ENCODE measurements at places on chromosomes 11 and 22. TPM values are rescaled to one million over a fixed set of nuclear protein-coding genes. Genes with fewer than 3 reads are reported as not detected.

The C11orf91 gene
- polyA plus RNA-seq = not detected

The BCO2 gene
- polyA plus RNA-seq = 6.3 TPM

The OR4A16 gene
- polyA plus RNA-seq = not detected

The OR5B21 gene
- polyA plus RNA-seq = not detected

The CNGA4 gene
- 0.42 TPM for polyA plus RNA-seq

The RAB6A gene
- 113 TPM for polyA plus RNA-seq

GRCh38 chr11:121385688-121386087 lies 66.4 kb upstream of the SORL1 start:
- DNase-seq = no peak

GRCh38 chr11:9001736-9002135 lies 2.1 kb downstream of the NRIP3 start:
- DNase-seq = no peak

DNA sequence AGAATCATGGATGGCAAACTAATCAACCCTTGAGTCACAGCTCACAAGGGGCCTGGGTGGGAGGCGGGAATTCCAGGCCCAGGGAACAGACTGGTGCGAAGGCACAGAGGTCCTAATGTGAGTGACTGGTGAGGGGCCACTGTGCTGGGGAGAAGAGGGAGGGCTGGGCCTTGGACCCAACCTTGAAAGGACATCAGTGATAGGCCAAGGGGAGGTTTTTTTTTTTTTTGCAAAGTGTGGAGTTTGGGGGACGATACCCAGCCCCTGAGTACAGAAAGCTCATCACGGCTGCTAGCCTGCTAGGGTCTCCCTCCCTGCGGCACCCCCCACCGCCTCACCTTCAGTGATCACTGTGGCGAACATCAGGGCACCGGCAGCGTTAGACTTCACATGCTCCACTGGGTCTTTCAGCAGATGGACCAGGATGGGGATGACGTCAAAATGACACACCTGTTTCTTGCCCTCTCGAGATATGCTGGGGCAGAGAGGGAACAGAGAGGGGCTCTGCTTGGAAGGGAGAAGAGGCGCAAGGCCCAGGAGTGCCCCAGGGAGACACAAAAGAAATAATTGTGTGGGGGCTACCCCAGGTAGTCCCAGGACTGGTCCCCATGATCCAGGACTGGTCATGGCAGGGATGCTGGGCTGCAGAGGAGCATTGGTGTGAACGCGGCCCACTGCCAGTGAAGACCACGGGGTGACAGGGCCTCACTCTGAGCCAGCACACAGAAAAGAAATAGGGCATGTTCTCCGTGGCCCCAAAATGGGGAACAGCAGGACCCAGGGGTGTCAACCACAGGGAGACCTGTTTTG lies 8.6 kb upstream of the GNAZ start:
- no peak for DNase-seq

- no peak for DNase-seq
These were observed 399.6 kb downstream of the TMEM135 start for GRCh38 chr11:87437133-87437843.

- DNase-seq = no peak
These were observed 10.0 kb downstream of the KCNA4 start for GRCh38 chr11:30006876-30007275.

- no peak for DNase-seq
These were observed 131.1 kb downstream of the DBX1 start for GRCh38 chr11:20029193-20029592.

- no peak for DNase-seq
These were observed 3.1 kb downstream of the KCNJ5 start for GRCh38 chr11:128894286-128894681.

DNA sequence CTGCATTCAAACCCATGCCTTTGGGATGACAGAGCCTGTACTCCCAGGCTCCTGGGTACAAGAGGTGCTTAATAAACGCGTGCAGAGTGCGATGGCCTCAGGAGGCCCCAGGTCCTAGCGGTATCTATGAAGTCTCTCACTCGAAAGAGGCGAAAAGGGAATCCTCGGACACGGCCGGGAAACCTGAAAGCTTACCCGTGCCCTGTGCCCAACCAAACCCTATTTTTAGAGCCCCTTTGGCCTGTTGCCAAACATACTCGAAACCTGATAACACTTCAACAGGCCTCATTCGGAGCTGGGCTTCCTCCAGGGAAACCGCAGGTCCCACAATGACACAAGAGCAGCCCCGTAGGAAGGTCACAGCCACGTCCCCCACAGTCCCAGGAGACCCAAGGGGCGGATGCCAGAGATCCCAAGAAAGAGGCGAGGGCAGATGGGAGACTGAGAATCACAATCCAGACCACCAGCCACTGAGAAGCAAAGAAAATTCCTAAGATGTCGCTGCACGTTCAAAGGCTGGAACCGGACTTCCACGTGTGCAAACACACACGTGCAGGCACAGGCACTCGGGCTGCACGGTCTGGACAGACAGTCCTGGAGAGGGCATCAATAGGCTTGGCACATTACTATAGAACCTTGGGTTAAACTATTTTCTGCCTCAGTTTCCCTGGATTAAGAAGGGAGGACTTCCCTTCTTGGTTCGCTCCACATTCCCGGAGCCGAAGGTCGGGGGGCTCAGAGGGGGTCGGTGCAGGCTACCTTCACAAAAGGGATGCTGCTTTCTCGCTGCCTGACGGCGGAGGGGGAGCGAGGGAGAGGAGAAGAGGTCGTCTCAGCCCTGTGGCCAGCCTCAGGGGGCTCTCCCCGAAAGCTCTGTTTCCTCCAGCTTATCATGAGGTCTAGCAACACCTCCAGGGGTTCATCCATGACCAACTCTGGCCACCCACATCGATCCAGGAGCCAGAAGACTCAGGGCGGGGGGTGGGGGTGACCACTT lies 8.2 kb downstream of the PDGFB start:
- DNase-seq = no peak

DNA sequence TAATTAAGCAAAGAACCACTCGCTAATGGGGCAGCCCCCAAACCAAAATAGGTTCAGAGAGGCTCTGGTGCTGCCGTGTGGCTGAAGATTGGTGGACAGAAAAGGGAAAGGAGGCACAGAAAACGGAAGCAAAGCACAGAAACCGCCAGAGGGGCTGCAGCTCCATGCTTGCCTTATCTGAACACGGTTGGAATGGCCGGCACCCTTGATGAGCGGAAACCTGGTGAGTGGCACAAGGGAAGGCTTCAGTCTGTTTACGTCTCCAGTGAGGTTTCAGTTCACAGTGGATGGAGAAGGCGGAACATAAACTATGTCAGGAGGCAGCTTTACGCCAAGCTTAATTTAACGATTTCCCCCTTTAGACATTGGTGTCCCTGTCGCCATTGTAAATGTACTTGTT lies 5.2 kb upstream of the PRR33 start:
- no peak for DNase-seq

DNA sequence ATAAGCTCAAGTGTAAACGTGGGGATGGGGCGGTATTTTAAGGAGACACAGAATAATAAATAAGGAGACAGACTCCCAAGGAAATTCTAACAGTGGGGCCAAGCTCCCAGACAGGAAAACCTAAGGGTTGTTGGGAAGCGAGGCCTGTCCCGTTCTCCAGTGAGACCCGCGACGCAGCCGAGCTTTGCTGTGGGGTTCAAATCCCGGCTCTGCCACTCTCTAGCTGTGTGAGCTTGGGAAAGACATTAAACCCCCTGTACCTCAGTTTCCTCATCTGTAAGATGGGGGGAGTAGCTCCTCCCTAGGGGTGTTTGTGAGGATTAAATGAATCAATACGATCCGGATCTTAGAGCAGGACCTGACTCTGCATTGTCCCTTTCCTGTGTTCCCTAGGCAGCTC lies 106.8 kb downstream of the TRIM29 start:
- DNase-seq = no peak

DNA sequence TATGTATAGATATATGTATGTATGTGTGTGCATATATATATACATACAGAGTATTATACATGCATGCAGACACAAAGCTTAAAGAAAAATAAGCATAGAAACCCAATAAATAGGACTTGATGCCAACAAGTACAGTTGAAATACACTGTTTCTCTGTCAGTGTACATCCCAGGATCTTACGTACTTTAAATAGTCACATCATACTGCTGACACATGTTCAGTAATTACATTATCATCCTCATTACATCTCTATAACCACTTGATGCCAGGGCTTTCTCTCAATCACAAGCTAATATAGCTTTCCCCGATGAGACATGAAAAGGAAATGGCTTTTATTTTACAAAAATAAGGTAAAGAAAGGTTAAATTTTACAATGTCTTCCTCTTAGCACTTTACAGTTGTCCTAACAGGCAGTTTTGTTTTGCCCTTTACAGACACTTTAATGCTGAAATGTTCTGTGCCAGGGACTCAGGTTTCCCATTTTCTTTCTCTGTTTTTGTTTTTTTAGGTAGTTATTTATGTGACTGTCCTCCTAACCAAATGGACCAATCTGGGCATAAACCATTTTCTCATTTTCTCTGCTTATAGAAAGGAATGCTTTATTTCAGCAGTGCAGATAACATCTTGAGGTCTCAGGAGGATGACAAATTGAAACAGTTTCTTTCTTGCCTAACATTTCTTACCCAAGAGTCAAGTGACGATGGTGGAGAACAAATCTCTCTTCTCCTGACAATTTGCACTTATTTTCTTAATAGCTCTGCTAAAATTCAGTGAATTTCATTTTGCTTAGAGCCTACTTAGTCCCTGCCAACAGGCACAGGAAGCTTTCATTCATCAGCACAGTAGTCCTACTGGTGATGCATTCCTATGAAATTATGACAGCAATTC lies 350.2 kb downstream of the TTC28 start:
- no peak for DNase-seq

GRCh38 chr11:44527476-44527875 lies 38.0 kb upstream of the CD82 start:
- no peak for DNase-seq

DNA sequence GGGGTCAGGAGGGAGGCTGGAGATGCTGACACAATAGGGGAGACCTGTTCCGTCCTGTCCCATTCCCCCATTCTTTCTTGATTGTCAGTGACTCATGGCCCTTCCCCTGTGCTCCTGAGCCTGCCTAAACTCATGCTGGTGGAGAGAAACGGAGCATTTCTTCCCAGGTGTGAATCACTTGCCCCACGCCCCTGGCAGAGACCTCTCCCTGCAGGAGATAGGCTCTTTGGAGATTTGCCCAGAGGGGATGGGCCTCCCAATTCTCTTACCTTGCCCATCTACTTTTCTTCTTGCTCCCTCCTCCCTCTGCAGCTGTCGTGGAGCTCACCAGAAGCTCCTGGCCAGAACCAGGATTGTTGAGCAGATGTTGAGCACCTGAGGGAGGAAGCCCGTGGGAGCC lies 121.9 kb upstream of the OR9Q1 start:
- DNase-seq = no peak

DNA sequence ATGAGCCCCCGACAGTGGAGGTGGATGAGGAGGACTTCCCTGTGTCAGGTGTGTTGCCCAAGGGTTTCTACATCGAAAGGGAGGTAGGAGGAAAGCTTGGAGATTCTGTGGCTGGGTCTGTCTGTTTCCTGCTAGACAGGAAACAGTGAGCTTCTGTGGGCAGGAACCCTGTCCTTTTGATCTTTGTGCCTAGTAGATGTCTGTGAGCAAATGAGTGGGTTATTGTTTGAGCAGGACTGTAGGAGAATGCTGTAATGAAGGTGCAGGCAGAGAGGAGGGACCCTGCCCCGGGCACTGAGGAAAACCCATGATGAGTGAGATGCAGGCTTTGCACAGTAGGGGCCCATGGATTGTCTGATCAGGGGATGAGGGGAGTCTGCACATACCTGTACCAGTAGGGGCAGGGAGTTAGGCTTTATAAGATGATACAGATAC lies 14.0 kb downstream of the USP35 start:
- no peak for DNase-seq

DNA sequence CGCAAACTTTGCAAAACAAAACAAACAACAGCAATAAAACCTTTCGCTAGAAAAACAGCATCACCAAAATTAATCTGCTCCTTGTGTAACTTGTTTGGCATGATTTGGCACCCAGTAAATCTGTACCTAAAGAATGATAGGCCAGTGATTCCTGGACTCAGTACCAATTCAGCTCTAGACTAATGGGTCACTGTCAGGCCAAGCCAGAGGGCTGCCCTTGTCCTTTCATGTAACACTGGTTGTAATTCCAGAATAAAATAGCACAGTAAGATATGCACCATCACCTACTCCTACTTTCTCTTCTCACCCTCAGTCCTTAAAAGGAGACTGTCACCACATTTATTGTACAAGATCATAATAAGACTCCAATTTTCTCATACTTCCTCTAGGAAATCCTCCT lies 341.6 kb upstream of the PITPNB start:
- DNase-seq = no peak

- DNase-seq = peak; percentile 75
These were observed 398 bp upstream of the ATG16L2 start for GRCh38 chr11:72813740-72814285.

DNA sequence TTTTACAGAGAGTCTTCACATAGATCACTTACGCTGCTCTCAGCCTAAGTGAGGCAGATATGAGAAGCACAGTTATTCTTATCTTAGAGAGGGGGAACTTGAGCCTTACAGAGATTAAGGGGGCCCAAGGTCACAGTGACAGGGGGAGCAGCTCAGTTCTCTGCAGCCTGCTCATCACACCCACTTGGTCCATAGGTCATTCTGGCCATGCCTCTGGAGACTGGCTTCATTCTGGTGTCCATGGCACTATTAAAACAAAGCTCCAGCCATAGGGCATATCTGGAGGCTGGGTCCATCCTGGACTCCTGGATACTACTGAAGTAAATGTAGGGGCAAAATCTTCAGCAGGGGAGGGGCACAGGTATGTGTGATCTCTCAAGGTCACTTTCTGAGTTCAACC lies 5.9 kb downstream of the SLC5A4 start:
- no peak for DNase-seq

DNA sequence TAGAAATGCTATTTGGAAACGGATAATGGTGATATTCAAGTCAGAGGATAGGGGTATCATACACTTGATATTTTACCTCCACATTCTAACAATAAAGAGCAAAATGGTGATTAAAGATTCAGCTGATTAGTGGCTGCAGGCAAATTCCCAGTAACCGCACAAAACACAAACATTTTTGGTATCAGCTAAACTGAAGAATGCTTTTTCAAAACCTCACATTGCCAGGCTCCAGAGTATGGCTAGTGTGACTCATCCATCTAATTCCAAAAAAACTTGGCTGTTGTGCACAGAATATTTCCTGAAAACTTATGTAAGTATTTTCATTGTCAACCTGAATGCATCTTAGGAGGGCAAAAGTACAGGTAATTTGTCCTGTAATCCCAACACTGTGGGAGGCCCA lies 10.9 kb downstream of the SRPRA start:
- DNase-seq = no peak

GRCh38 chr11:3225159-3225758 lies 6.6 kb upstream of the MRGPRG start:
- no peak for DNase-seq

- DNase-seq = no peak
These were observed 18.5 kb upstream of the B4GALNT4 start for GRCh38 chr11:350723-351255.
